ENCODE measurements at places on chromosomes 5 and 9.

DNA sequence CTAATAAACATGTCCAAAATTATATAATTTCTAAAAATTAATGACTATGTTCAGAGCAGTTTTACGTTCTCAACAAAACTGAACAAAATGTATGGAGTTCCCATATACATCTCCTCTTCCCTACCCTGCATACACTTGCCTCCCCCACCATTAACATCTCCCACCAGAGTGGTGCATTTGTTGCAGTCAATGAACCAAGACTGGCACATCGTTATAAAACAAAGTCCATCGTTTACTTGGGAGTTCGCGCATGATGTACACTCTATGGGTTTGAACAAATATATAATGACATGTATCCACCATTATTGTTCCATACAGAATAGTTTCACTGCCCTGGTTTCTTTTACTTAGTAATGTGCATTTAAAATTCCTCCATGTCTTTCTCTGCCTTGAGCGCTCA is 130.1 kb downstream of the APBA1 start:
- no peak for DNase-seq

- no peak for DNase-seq
Measured at GRCh38 chr5:116372931-116373597, 201.6 kb downstream of the SEMA6A start.

- DNase-seq = no peak
Measured at GRCh38 chr9:138082918-138083636, 205.5 kb downstream of the CACNA1B start.

GRCh38 chr9:85224729-85225128 is 517.0 kb downstream of the AGTPBP1 start:
- DNase-seq = no peak

GRCh38 chr5:111635151-111635902 is 121.7 kb downstream of the NREP start:
- no peak for DNase-seq

GRCh38 chr5:155834271-155834975 is 492.5 kb upstream of the SGCD start:
- DNase-seq = no peak

- DNase-seq = no peak
Measured at GRCh38 chr5:54254482-54255198, 55.7 kb downstream of the ARL15 start.

- DNase-seq = no peak
Measured at GRCh38 chr5:142860270-142860669, 90.1 kb downstream of the ARHGAP26 start.

- DNase-seq = peak; percentile 66
Measured at GRCh38 chr9:120928483-120929228, 2.1 kb upstream of the TRAF1 start.

DNA sequence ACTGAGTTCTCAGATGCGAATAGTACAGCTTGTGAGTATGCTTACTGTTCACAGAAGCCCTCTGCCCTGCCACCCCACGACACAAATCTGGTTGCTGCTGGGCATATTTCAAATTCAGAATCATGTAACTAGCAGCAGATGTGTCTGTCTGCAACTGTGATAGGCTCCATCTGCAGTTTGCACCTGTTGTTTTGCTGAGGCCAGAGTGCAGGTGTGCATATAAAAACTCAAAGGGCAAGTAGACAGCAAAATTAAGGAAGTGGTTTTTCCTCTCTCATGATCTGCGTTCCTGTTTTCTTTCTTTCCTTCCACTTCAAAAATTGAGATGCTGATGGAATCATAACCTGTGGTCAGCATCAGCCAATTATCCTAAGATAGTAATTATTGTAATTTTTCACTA is 1000.5 kb downstream of the PTPRD start:
- DNase-seq = no peak

- no peak for DNase-seq
Measured at GRCh38 chr5:113293068-113293974, 141.5 kb downstream of the TSSK1B start.

GRCh38 chr5:53481887-53482716 is 1.7 kb downstream of the FST start:
- DNase-seq = peak; percentile 25

GRCh38 chr9:4077499-4078102 is 222.3 kb downstream of the GLIS3 start:
- peak; percentile 5 for DNase-seq

- no peak for DNase-seq
Measured at GRCh38 chr5:175823731-175824525, 47.5 kb upstream of the CPLX2 start.

Data from T-helper 1 cell (primary cell).